ENCODE measurements at places on chromosomes 5 and 9.

DNA sequence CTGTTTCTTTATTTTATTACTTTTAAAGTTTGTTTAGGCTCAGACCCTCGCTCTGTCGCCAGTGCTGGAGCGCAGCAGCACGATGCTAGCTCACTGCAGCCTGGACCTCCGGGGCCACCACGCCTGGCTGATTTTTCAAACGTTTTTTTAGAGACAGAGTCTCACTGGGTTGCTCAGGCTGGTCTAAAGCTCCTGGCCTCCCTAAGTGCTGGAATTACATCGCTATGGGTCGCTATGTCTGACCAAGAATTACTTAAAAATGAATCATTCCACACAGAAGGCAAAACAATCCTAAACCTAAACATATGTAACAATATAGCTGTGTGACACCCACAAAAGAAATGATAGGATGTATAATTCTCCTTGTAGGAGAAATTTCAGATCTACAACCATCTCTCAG, 86.9 kb upstream of the SIMC1 start:
- no peak for DNase-seq

GRCh38 chr5:77937015-77937908, 161.1 kb upstream of the TBCA start:
- no peak for DNase-seq

- no peak for DNase-seq
Observed at GRCh38 chr9:98890256-98890655, 53.5 kb upstream of the COL15A1 start.

GRCh38 chr9:92711146-92711545, 41.2 kb upstream of the IPPK start:
- no peak for DNase-seq

DNA sequence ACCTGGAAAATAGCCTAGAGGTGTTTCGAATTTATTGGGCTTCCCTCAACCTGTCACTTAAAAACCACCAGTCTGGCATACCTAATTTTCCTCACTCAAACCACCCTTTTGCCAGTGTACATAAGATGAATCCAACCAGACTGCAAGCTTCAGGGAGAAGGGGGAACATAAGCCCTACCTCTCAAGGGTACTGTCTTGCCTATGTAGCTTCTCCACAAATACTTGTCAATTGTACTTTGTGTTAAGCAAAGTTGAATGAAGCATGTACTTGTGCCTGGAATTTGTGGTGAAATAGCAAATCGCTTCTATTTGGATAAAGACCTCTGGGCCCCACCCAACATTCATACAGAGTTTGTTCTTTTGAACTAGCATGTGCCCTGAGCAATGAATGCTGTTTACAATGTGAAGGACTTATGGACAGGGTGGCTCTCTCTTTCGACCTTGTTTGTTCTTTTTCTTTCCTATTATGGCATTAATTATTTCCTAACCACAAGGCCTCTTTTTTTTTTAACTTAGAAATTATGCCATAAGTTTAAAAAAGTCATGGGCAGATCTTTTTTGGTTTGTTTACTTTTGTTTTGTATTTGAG, 580.2 kb downstream of the EBF1 start:
- no peak for DNase-seq

- DNase-seq, result no peak
Observed at GRCh38 chr5:142192286-142193113, 83.9 kb downstream of the NDFIP1 start.
